ENCODE measurements at places on chromosomes 6 and 20.

- DNase-seq = peak; percentile 87
Measured at GRCh38 chr6:119110601-119111548, 32.4 kb upstream of the FAM184A start.

DNA sequence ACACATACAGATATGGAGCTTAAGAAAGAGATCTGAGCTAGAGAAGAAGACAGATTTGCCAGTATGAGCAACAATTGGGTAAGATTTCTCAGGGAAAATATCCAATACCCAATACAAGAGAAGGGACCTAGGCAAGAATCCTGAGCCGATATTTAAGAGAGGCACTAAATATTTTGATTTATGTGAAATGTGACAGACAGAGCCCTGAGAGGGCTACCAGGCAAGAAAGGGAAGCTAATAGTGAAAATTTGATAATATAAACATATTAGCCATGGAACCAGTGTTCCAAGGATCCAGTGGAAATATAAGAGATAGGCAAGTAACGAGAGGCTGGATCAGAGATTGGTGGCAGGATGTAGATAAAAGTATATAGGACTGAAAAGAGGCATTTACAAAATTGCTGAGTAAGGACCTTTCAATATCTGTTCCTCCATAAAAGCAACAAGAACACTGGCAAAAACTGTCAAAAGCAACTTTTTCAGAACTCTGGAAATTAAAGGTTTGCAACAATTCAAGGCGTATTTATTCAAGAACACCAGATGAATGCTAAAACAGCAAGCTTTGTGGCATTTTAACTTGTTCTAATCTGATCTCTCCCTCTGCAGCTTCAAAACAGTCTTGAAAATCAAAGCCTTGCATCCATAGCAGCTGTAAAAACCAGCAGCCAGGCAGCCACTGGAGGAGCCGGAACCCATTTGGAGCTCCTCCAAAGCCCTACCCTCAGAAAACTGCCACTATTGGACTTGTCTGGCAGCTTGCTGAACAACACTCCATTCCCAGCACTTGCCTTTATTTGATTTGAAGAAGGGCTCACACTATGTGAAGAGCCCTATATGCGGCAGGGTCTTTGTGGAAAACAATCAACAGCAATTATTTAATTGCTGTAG is 58.8 kb downstream of the REV3L start:
- peak; percentile 82 for DNase-seq

GRCh38 chr6:75299801-75300530 is 15.4 kb upstream of the TMEM30A start:
- no peak for DNase-seq

- DNase-seq = no peak
Measured at GRCh38 chr6:81561071-81561564, 191.4 kb downstream of the TENT5A start.

Data from spinal cord (tissue), 10 donors.